ENCODE measurements at places on chromosomes 6 and 20.
A peak's percentile ranks its signal among the peaks of the same experiment; 100 is the strongest.

DNA sequence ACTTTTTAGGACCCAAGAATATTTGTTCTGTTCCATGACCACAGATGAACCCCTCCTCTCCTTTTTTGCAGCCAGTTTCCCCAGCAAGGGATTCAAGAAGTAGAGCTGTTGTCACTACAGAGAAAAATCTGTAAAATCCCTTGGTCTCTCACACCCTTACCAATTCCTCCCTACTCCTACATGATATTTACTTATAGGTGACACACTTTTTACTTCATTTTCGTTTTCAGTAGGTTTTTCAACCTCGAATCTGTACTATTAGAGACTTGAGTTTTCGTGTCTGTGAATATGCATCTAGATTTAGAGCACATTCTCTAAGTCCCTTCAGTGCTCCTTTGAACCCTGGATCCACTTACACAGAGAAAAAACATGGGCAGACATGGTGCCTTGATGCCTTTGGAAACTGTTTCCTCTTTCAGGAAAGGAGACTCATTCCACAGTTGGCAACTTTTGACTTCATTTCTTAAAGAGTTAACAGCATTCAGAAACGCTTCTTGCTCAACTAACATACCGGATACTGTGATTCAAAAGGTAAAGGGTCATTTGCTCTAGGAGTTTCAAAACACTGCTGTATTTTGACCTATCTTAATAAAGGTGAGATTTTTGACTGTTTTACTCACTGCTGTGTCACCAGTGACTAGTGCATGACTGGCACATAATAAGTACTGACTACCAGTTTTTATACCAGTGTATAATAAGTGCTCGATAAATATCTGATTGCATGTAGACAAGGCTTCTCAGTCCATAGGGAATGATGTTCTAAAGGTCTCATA lies 50.6 kb downstream of the LAMA4 start:
- no peak for DNase-seq

DNA sequence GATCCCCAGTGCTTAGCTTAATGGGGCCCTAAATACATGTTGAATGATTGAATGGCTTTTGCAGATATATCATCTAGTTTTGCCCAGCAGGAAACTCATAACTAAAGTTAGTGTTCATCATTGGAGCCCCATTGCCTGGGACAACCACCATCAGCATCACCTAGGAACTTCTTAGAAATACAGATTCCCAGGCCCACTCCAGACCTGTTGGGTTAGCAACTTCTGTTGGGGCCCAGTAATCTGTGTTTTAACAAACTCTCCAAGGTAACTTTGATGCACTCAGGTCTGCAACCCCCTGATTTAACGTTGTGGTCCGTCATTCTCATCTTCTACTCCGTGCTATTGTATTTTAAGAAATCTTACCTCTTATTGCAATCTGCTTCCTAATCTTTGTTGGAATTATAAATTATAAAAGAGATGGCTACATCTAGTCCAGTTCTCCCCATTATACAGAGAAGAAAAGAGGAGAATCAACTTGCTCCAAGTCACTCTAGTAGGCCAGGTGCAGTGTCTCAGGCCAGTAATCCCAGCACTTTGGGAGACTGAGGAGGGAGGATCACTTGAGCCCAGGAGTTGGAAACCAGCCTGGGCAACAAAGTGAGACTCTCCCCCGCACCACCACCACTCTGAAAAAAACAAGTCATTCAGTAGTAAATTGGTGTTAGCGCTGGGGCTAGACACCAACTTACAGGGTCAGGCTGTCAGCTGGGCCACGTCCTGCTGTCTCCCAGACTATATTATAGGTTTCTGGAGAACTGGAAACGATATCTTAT lies 13.7 kb downstream of the FOXP4 start:
- no peak for DNase-seq

- DNase-seq = no peak
Observed at GRCh38 chr20:38201356-38201755, 36.3 kb upstream of the TGM2 start.

DNA sequence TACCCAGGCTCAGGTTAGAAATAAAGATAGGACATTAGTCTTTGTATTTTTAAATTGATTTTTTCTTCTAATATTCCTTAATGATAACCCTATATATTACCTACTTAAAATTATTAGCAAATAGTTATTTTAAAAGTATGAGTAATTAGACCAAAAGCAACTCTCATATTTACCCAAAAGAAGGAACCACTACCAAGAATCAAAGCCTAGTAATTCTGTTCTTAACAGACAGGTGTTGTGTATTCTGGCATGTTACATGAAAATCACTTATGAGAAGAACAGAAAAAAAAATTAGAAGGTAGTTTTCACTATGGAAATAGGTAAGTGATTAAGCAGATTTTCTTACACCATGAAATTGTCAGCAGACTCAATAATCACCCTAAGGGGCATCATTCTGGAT lies 105.1 kb downstream of the ATG5 start:
- no peak for DNase-seq

DNA sequence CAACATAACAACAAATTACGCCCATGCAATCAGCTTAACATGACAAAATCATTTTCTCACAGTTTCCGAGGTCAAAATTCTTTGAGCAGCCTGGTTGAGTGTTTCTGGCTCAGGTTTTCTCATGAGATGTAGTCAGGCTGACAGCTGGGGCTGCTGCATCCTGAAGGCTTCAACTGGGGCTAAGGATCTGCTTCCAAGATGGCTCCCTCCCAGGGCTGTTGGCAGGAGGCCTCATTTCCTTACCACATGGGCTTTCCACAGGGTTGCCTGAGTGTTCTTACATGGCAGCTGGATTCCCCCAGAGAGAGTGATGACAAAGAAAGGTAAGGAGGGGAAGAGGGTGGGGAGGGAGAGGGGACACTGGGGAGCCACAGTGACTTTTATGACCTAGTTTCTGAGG lies 63.1 kb upstream of the NNAT start:
- DNase-seq = no peak

- no peak for DNase-seq
Observed at GRCh38 chr20:50558483-50558925, 48.3 kb downstream of the PTPN1 start.

- DNase-seq = peak; percentile 56
Observed at GRCh38 chr6:3231247-3232016, 4.0 kb upstream of the TUBB2B start.

- no peak for DNase-seq
Observed at GRCh38 chr20:55216525-55217242, 741.3 kb downstream of the DOK5 start.

- no peak for DNase-seq
Observed at GRCh38 chr6:56528412-56528841, 114.3 kb downstream of the DST start.

- DNase-seq = no peak
Observed at GRCh38 chr20:50521221-50522052, 11.3 kb downstream of the PTPN1 start.

GRCh38 chr6:74048387-74048786 lies 352.4 kb downstream of the CD109 start:
- DNase-seq = no peak

GRCh38 chr6:27940766-27941165 lies 16.3 kb upstream of the OR2B6 start:
- no peak for DNase-seq

- peak; percentile 37 for DNase-seq
Observed at GRCh38 chr20:10653599-10654249, 20.1 kb downstream of the JAG1 start.

DNA sequence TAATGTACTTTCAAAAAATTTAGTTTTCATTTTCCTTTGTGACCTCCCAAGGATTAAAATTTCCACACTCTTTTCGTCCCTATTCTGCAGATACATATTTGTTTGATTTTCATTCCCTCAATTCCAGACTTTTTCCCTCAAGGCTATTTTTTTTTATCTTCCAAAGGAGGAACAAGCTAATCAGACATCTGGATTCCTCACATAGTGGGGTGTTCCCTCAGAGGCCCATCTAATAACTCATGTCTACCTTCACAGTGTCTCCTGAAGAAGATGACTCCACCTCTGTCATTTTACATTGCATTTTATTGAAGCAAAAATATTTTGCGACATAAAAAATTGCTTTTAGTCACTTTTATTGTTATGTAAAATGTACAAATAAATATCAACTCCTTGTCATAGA lies 122.2 kb downstream of the RFPL4B start:
- DNase-seq = no peak

- DNase-seq = no peak
Observed at GRCh38 chr6:124223611-124224345, 420.1 kb downstream of the NKAIN2 start.

GRCh38 chr20:35515949-35516645 lies 13.4 kb downstream of the C20orf173 start:
- DNase-seq = no peak

DNA sequence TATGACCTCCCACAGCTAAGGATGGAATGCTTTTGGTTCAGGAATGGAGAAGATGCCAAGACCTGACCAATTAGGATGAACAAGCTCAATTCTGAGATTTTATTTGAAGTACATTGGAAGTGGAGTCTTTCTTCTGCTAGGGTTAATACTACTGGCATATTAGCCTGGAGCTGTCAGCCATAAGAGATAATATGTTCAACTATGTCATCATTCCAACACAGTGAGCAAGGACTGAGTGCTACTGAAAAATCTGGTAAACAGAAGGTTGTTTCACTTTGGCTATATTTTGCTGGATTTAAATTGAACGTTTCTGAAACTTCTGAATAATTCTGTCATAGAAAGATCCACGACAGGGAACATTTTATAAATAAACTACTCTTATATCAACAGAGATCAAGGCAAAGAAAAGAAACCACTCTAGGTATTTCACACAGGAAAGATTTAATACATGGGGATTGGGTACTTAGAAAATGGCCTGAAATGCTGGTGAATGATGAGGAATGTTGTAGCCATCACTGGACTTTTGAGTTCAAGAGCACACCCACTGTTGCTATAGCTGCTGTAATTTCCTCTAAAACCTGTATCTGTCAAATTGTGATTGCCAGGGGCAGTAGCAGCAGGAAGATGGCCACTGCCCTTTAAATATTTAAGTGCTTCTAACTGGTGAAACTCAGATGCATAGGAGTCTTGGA lies 200.5 kb downstream of the PLCB4 start:
- DNase-seq = no peak

- DNase-seq = no peak
Observed at GRCh38 chr20:56629464-56630085, 469 bp downstream of the TFAP2C start.

DNA sequence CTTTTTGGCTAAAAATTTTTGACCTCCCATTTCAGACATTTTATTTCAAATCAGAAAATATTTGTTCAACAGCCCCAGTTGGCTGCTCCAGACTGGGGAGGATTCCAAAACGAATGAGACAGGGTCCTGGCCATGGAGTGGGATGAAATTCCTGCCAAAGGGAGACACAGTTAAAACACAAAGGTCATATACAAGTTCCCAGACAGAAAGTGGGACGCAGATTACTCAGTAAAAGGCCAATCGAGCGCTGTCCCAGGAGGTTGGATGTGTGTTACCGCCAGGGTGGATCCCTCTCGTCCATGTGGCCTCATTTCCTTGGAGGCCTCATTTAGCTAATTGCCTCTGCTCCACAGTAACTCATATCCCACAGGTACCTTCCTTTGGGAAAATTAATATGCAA lies 41.8 kb upstream of the NNAT start:
- no peak for DNase-seq

DNA sequence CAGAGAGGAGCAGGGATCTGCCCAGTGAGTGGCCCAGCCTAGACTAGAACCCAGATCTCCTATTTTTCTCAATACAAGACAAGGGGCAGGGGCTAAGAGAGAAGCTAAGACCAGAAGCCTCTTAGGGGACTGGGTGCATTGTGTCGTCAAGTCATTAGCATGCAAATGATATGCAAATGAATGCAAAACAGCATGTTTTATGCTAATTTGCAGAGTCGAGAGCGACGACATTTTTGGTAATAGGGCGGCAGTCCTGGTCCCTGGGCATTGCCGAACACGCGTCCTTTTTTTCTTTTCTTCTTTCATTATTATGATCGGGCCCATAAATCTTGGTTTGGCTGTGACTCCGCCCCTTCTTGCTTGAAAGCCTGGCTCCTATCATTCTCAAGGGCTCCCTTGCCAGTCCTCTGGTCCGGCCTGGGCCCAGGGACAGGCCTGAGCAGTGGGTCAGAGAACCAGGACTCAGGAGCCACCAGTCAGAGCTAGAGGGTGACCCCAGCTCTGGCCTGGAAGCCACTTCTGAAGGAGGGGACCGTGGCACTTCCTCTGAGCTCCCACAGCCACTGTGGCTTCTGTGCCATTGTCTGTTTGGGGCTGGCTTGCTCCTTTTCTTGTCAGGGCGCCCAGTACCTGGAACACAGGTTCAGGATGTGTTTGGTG lies 32.0 kb upstream of the SCRT2 start:
- no peak for DNase-seq

DNA sequence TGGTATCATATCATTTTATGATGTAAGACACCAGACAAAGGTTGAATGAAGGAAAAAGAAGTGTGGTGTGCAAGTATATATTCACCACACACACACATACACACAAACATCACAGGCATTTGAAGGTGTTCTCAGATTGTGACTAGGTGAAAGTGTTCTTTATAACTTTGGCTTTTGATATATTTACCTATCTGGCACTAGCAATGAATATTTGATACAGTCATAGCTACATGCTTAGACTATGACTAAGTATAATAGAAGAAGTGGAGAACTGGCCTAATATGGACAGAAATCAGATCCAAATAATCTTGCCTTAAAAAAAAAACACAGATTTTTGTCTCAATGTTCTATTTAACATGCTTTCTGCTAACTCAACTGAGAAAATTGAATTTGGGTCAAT lies 809.9 kb downstream of the KIF16B start:
- DNase-seq = no peak

DNA sequence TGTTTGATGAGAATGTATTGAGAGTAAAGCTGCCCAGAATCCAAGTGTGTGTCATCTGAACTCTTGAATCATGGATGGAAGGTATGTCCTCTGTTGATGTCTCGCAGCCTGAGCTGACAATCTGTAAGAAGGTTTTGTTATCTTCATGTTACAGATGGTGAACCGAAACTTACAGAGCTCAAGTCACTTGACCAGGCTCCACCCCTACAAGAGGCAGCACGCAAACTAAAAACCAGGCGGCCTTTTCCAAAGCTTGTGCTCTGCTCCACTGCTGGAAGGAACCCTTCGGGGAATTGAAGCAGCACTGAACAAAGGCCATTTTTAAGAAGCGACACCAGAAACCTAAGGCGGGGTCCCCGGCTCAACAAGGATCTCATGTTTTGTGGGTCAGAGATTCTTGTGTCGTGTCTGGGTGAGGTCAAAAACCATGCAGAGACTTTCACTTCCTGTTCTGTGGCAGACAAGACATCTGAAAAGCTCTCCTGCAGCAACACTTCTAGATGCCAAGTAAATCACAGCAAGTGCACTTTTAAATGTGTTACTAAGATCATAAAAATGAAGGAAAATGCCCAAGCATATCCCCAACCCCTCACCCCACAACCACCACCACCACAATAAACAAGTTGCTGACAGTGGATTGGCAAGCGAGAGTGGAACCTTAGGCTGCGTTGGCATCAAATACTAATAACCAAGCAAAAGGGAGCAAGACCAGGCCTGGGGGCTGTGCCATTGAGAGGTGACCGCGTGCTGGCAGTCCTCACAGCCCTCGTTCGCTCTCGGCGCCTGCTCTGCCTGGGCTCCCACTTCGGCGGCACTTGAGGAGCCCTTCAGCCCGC lies 27.3 kb downstream of the NQO2 start:
- no peak for DNase-seq

- DNase-seq = no peak
Observed at GRCh38 chr20:10550204-10551118, 115.4 kb downstream of the SLX4IP start.

Data from nucleus accumbens (tissue), 56 donors.